ENCODE measurements at places on chromosomes 7 and 10.

GRCh38 chr10:17354781-17355180 lies 99.6 kb downstream of the ST8SIA6 start:
- DNase-seq = no peak

- DNase-seq = no peak
These were observed 805.1 kb downstream of the TNS3 start for GRCh38 chr7:46776790-46777189.

- no peak for DNase-seq
These were observed 75.2 kb downstream of the PRLHR start for GRCh38 chr10:118520116-118520742.

GRCh38 chr7:24597014-24597413 lies 23.8 kb downstream of the PALS2 start:
- no peak for DNase-seq

GRCh38 chr7:83415840-83416239 lies 233.1 kb downstream of the SEMA3E start:
- DNase-seq = no peak

- DNase-seq = no peak
These were observed 64.6 kb downstream of the KLF6 start for GRCh38 chr10:3720228-3721019.

DNA sequence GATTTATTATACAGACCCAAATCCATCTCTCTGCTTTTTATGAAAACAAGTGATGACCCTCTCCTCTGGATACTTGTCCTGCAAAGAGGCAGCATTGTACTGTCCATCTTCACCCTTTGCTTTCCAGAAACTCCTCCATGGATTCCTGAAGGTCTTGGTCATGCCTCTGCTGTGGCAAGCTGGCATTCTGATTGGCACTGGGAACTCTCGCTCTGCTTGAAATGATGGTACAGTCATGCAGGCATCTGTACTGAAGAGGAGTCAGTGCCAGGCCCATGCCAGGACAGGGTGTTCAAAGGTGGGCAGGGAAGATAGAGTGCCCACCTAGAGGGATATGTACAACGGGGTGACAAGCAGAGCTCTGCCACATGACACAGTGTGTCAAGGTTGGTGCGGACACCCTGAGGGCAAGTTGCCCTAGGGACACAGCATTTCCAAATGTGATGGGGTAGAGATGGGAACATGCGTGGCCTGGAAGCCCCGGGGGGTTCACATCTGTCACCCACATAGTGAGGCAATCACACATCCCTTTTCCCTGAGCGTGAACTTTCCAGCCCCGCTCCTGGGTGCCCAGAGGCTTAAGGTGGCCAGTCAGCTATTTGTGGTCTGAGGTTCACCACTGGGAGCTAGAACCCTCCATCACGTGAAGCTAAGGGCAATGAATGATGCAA lies 235.7 kb upstream of the TCERG1L start:
- DNase-seq = no peak
